ENCODE measurements at places on chromosomes 13 and 19. TPM values are rescaled to one million over a fixed set of nuclear protein-coding genes. Genes with fewer than 3 reads are reported as not detected.

The SIGLEC12 gene
- not detected for total RNA-seq

DNA sequence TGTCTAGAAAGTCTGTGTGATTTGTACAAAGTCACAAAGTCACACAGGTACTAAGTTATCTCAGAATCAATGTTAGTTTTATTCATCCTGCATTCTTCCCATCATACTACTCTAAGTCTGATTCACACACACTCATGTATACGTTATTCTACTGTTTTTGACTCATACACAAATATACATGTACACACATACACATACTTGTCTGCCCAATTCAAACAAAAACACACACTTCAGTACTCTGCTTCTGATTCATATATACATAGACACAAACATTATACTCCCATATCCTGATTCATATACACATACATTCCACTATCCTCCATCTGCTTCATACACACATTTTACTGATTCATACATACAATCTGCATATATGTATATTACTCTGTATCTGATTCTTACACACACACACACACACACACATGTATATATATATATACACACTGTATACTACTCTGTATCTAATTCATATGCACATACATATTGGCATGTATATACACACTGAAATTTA is 69.3 kb downstream of the KLF12 start:
- DNase-seq, result no peak

GRCh38 chr19:7916103-7916954 is 1.7 kb downstream of the TGFBR3L start:
- peak; percentile 85 for DNase-seq

GRCh38 chr19:43575156-43575950 is at the start of the genes PINLYP and XRCC1:
TSS of gene PINLYP (plus strand) at chr19:43575801. CDS start at chr19:43577192, 1,391 bp downstream.
TSS of gene XRCC1 (minus strand) at chr19:43575527. CDS start at chr19:43575458, 69 bp downstream.
- peak; percentile 99 for DNase-seq

The FBN3 gene
- total RNA-seq, result 118 TPM

DNA sequence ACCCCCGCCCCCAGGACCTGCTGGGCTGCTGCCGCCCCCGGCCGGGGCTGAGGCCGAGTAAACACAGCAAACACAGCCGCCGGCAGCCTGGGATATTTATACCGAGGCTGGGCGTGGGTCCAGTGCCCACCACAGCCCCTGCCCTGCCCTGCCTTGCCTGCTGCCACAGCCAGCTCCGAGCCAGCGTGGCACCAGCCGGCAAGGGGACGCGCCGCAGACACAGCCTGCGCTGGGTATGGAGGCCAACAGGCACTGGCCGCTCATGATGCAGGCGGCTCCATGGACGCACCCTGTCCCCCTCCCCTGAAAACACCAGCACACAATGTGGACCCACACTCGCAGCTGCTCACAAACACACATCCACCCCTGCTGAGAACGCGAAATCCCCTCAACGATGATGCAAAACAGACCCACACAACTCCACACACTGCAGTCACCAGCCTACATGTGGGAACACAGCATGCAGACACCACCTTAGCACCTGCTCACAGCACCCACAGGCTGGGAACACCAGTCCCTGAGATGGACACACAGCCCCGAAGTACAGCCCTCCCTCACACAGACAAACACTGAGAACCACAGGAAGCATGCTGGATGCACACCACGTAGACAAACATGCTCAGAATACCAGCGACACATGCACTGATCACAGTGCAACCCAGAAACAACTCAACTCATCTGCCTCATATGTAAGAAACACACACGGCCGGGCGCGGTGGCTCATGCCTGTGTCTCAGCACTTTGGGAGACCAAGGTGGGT is 16.2 kb downstream of the CCDC97 start:
- peak; percentile 84 for DNase-seq

DNA sequence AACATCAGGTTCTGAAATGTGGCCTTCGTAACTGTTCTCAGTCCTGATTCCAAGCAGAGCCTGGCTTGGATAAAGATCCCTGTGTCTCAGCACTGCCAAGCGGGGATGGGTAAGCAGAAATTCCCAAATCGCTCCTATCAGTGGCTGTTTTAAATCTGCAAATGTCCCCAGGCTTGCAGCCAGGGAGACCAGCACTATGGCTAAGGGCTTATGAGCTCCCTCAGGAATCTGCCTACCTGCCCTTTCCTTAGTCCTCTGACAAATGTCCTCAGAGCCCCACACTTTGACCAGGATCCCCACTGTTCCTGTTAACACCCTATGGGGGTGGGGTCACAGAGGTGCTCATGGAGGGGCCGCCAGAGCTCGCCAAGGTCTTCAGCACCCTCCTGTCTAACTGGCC is 1062.8 kb downstream of the UQCRFS1 start:
- DNase-seq, result peak; percentile 72

The LENG9 gene
- 2.2 TPM for total RNA-seq

DNA sequence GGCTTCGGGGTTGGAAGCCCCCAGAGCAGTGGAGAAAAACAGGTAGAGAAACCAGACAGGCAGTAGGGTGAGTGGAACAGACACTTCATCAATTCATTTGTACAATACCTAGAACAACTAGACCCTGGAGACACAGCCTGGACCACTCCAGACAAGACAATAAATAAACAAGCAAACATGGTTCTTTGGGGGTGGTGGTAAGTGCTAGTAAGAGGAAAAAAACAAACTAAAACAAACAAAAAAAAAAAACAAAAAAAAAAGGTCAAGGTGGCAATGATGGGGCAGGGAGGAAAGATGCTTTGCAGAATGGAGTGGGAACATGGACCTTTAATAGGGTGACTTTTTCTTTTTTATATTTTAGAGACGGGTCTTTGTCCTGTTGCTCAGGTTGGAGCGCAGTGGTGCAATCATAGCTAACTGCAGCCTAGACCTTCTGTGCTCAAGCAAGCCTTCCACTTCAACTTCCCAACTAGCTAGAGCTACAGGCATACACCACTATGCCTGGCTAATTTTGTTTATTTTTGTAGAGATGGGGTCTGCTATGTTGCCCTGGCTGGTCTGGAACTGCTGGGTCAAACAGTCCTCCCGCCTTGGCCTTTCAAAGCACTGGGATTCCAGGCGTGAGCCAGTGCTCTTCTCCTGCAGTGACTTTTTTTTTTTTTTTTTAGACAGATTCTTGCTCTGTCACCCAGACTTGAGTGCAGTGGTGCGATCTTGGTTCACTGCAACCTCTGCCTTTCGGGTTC is 3.1 kb downstream of the JUNB start:
- no peak for DNase-seq

- DNase-seq, result no peak
Observed at GRCh38 chr19:55391702-55392615, 6.2 kb downstream of the RPL28 start.

DNA sequence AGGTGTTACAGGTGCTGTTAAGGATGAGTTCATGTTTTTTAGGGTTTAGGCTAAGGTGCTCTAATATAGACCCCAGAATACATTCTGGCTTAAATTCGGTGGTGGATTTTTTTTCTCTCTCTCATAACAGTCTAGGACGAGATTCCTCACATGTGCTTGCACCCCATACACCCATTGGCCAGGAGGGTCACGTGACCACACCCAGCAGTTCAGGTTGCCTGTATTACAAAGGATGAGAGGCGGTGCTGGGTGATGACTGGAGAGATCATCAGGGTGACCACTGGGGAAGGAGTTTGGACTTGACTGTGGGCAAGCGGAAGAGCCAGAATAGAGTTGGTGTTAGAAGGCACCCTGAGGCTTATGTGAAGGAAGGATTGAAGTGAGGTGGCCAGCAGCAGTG is 27.7 kb downstream of the PPP2R1A start:
- peak; percentile 51 for DNase-seq

- DNase-seq, result no peak
Observed at GRCh38 chr13:77269141-77269540, 57.8 kb downstream of the MYCBP2 start.

GRCh38 chr19:1025960-1026782 is at the start of gene CNN2:
TSS of gene CNN2 (plus strand) at chr19:1026608. CDS start at chr19:1026662, 54 bp downstream.
- DNase-seq, result peak; percentile 95

DNA sequence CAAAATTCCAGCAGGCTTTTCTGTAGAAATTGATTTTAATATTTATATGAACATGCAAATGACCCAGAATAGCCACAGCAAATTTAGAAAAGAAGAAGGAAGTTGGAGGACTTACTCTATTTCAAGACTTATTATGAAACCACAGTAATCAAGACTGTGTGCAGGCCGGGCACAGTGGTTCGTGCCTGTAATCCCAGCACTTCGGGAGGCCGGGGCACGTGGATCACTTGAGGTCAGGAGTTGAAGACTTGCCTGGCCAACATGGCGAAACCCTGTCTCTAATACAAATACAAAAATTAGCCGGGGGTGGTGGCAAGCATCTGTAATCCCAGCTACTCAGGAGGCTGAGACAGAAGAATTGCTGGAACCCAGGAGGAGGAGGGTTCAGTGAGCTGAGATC is 6.0 kb upstream of the FFAR2 start:
- DNase-seq, result no peak

GRCh38 chr13:30148786-30149185 is 158.6 kb downstream of the KATNAL1 start:
- no peak for DNase-seq

DNA sequence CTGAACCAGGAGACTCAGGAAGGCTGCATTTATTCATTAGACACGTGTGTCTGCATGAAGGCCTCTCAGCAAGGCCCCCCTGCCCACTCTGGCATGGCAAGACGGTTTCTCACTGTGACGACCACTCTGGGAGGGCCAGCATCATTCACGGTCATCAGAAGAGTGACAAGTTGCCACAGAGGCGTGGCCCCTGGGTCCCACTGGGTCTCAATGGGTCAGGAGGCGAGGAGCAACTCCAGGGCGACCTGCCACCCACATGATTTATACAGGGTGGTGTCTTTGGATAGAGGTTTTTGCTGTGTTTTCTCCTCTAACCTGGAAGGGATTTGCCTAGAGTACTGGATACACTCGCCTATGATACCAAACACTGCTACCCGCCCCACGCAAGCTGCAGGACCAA is 60.7 kb downstream of the KLF2 start:
- no peak for DNase-seq

The ADAMTSL5 gene
- total RNA-seq, result 4.1 TPM

The CEACAM19 gene
- total RNA-seq, result 2.3 TPM

The FKRP gene
- total RNA-seq, result 9.6 TPM

The CGB2 gene
- not detected for total RNA-seq

GRCh38 chr13:40047322-40047771 is 391.9 kb downstream of the COG6 start:
- no peak for DNase-seq

- no peak for DNase-seq
Observed at GRCh38 chr19:39342647-39343305, 555 bp downstream of the SAMD4B start.

The ADAMTS10 gene
- total RNA-seq, result 19.3 TPM

The FFAR1 gene
- not detected for total RNA-seq

The ABHD17A gene
- 50.6 TPM for total RNA-seq

The ZNF98 gene
- not detected for total RNA-seq

DNA sequence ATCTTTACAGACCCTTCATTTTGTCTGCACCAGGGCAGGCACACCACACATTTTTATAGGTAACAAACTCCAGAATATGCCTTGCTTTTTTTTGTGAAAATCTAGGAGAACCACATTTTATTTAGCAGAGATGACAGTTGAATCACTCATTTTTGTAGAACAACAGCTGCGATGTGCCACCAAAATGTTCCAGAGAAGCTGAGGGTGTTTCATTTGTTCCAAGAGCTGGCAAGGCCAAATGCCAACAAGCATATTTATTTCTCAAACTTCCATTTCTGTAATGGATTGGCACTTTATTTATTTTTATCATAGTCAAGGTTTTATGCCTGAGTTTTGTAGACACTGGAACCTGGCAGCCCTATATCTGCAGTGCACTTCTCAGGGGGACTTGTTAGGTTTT is 10.4 kb downstream of the OLFM4 start:
- no peak for DNase-seq

The TMEM238 gene
- 4.4 TPM for total RNA-seq

The EBI3 gene
- not detected for total RNA-seq

GRCh38 chr19:38409631-38410133 is 6.8 kb downstream of the FAM98C start:
- DNase-seq, result no peak

- no peak for DNase-seq
Observed at GRCh38 chr13:41053384-41053826, 7.9 kb upstream of the WBP4 start.

DNA sequence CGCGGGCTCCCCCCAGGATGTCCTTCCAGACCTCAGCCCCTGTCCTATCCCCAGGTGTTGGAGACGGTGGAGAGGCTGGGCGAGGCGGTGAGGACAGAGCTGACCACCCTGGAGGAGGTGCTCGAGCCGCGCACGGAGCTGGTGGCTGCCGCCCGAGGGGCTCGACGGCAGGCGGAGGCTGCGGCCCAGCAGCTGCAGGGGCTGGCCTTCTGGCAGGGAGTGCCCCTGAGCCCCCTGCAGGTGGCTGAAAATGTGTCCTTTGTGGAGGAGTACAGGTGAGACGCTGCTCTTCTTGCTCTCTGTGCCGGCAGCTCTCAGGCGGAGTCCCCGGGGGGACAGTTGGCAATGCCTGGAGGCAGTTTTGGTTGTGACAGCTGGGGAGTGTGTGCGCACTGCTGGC is 6.9 kb downstream of the TTYH1 start:
- peak; percentile 90 for DNase-seq

The ANKLE1 gene
- 9.9 TPM for total RNA-seq

- DNase-seq, result no peak
Observed at GRCh38 chr19:51098365-51099046, 9.7 kb downstream of the CTU1 start.

The ISYNA1 gene
- total RNA-seq, result 197 TPM

Measured in endodermal cell (in vitro differentiated cells).